ENCODE measurements at places on chromosomes 7 and 10.

GRCh38 chr7:64914557-64914956, 11.5 kb downstream of the ZNF273 start:
- no peak for DNase-seq

DNA sequence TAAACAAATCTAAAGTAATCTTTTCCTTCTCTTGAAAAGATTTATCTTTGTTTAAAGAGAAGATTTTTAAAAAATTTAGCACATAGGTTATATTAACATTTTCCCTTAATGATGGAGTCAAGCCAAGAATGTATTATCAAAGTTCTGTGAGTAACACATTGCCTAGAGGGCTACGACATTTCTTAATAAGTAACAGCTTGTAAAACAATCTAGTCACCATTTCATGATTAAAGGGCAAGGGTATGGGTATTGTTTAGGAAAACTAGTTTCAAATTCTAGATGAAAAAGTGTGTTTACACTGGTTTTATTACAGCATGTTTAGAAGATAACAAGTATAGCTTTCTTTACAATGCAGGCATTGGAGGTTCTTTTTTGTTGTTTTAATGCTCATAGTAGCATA, 28.6 kb upstream of the LAMB4 start:
- no peak for DNase-seq

DNA sequence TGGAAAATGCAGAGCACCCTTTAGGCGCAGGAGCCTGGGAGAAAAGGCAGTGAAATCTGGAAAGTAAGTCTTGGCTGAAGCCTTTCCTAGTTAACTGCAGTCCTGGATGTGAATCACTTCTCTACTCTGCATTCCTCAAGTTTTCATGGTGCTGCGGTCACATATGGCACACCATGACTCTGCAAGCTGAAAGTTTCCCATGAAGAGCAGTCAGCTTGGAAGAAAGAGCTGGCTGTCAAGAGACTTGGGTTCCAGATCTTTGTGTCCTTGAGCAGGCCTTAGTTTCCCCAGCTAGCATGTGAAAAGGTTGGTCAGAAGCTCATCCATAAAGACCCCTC, 548.3 kb downstream of the SORCS3 start:
- DNase-seq: no peak

- no peak for DNase-seq
Observed at GRCh38 chr7:157814931-157815705, 478.3 kb downstream of the DNAJB6 start.

DNA sequence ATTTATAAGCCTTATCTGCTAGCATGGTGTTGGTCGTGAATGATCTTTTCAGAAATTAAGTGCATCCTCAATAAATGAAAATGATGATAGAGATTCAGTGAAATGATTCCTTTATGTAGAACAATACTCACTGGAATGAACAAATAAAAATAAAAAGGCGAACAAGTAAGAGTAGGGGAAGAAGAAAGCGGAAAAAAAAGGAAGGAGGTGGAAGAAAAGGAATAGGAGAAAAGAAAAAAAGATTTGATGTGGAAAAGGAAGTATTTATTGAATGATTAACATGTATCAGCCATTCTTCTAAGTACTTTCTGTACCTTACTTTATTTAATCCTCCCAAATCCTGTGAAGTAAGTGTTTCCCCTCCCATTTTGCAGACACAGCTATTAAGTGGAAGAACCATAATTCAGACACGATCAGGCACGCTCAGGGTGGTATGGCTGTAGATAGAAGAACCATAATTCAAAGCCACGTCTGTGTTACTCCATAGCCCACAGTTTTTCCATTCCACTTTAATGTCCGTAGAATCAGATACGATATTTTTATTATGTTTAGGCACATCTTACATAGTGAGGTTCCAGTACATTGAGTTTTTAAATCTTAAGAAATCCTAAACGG, 156.2 kb upstream of the LAMB4 start:
- no peak for DNase-seq

GRCh38 chr10:30747633-30748032, 118.1 kb upstream of the LYZL2 start:
- no peak for DNase-seq

DNA sequence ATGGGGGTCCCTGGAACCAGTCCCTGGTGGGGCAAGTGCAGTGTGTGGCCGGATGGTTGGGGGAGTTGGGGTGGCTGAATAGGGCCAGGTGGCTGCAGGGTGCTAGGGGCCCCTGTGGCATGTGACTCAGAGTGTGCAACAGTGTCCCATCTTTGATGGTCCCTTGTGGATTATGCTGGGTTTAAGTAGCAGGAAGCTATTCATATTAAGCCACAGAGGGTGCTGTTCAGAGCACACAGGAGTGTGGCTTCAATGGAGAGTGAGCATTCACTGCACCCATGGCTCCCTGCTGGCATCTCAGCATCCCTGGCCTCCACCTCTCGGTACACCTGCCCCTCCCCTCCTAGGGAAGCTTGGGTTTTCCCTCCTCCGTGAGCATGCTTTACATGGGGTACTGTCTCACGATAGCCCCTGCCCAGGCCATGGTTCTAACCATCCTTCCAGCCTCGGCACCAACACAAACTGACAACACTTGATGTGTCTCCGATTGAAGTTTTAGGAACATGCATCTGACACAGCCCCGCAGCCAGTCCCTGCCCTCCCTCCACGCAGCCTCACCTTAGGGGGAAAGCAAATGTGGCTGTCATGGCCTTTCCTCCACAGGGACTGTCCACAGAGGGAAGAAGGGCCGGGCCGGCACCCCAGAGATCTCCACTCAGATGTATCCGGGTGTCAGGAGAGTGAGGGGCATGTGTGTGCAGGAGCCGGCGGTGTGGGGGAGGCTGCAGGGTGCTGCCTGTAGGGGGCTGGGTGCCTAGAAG, 30.4 kb upstream of the PPIF start:
- DNase-seq: peak; percentile 68

- no peak for DNase-seq
Observed at GRCh38 chr10:64486149-64486548, 964.9 kb downstream of the REEP3 start.

DNA sequence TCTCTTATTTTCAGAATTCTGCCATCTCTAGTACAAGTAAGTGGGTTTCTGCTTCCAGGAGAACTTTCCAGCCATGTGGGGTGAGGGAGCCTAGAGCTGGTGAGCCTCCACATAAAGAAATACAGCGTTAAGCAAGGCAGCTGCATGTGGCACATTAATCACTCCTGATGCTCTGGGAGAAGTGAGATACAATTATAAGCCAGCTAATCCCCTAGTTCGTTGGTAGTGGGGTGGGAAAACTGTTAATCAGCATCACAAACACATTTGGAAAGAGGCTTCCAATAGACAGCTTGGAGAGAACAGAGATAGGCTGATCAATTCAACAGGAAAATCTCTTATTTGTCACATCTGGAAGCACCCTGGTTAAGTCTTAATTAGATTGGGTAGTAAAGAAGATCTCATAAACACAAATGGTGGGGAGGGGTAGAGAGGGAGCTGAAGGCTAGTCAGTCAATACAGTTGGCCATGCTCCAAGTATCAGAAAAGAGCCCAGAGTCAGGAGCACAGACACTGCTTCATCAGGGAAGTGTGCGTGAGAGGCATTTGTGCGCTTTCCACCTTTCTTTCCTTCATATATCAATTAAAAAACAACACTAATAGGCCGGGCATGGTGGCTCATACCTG, 130.6 kb downstream of the SORCS1 start:
- no peak for DNase-seq

DNA sequence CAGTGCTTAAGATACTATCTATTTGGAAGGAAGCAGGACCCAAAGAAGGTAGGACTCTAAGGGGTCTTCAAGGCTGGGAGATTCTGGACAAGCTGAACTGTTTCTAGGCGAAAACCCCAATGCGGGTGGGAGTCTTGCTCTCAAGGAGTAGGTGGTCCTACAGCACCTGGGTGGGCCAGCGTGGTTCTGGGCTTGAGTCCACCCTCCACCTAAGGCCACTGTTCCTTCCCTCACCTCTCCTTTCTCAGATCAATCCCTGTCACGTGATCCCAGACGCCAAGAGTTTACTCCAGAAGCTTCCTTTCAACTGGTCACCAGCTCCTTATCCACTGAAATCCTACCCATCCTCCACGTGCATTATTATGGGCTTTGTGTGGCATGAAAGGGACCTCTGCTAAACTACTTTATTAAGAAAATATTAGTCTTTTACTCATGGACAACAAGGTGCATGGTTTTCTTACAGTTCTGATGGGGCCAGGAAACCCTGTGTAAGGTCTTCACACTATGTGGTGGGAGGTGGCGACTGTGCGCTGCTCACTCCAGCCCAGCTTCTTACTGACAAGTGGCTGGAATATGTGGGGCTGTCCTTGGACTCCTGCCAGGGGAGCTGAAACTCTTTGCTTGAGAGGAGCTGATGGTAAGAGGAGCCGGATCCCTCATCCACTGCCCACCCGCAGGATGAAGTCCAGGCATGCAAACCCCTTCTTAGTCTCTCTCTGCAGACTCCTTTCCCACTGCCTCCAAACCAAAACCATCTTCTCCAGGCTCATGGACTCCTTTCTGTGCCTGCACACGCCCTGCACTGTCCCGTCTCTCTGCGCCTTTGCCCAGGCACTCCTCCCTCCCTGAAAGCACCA, 1.6 kb downstream of the ZNF746 start:
- no peak for DNase-seq

GRCh38 chr10:6117711-6118110, 28.9 kb downstream of the RBM17 start:
- no peak for DNase-seq

DNA sequence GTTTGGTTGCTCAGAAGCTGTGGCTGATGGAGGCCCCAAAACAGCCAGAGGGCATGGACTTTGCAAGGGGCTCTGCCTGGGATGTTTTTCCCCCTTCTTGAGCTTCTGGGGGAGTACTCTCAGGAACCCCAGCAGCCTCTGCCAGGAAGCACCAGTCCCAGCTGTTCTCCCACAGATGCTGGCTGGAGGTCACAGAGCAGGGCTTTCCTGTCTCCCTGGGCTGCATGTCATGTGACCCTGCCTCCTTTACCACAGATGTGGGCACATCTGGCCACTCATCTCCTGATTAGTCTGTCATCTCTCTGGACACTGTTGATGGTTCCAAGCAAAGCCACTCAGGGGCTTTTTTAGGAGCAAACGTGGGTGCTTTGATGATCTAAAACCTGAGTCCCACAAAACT, 136.7 kb downstream of the NEURL1 start:
- DNase-seq: no peak

DNA sequence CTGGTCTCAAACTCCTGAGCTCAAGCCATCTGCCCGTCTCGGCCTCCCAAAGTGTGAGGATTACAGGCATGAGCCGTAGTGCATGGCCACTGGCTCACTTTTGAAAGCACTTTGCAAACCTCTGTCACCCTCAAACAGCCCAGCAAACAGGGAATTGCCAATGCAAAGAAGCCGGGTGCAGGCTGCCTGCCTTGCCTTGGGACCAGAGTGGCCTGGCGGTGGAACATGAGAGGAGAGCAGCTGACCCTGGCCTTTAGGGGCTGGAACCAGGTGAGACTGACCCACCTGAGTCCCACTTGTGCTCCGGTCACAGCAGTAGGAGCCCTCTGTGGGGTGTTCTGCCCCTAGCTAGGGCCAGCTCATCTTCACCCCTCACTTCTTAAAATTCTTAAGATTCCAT, 237.1 kb upstream of the GALNT17 start:
- no peak for DNase-seq

GRCh38 chr10:80945264-80945880, 407.7 kb downstream of the SH2D4B start:
- no peak for DNase-seq

DNA sequence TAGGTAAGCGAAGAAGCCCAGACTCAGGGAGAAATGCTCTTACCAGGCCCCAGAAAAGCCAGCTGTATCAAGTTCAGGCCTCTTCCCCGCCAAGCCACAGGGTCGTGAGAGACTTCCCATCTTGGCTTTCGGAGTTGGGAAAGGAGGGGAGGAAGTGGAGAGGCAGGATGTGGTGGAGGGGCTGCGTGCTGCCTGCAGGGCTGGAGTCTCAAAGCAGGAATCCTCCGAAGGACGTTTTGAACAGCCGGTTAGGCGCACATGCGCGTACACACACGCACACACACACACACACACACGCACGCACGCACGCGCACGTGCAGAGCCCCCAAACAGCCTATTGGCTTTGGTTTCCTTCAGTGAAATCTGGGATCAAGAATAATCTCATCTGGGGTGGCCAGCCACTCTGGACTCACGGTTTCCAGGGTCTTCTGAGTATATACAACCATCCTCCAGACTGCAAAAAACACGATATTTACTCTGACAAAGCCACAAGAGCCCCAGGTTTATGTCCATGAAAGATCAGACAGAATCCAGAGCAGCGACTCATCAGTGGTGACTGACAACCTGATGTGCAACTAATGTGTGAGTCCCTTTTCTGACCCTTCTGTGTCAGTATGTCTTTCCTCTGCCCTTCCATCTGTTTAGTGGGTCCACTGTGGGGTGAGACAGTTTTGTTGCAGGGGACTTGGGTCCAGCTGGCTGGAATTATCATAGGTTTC, 115.0 kb upstream of the ZNF438 start:
- no peak for DNase-seq

GRCh38 chr10:119670717-119671116, 19.5 kb downstream of the BAG3 start:
- no peak for DNase-seq

DNA sequence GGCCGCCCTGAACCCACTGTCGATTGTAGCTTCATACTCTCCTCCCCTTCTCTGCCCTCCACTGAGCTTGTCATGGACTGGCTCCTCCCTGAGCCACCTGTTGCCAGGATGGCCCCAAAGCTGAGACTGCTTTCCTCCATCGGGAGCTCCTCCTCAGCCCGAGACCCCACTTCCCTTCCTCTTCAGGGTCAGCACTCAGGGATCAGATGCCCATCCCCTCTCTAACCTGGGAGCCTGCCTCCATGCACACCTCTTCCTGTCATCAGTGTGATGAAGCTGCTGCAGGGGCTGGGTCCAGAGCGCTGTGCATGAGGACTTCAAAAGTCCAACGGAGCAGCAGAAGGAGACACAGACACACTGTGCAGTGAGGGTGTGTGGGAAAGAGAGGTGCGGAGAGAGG, 201.1 kb downstream of the WDR37 start:
- no peak for DNase-seq

DNA sequence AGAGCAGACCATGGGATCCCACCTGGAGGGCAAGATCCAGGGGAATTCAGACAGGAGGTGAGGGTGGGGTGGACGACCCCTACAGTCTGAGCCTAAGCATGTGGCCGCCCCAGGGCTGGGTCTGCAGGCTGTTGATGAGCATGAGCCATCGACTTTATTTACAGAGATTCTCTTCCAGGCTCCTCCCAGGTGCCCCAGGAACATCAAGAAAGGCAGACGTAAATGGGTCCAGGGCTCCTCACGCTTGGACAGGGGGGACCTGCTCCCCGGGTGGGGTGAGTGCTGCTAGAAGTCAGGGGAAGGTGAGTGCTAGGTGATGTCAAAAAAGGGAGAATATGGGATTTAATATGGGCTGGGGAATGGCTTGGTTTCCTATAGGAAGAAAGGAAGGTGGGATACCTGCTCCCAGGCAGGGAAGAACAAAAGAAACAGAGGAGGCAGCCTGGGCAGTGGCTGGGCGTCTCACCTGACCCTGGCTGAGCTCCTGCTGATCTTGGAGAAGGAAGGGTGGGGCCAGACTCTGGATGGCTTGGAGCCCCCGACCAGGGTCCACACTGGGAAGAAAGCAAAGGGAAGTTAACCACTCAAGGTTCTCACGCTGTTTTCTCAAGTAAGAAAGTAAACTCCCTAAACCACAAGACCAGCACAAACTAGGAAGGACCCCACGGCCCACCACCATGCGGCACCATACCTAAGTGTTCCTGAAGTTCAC, 162.1 kb upstream of the SHH start:
- DNase-seq: peak; percentile 37
